Naive thymus-derived CD4-positive, alpha-beta T cell (primary cell): ENCODE measurements at places on chromosomes 3 and 15. TPM values are rescaled to one million over a fixed set of nuclear protein-coding genes. Genes with fewer than 3 reads are reported as not detected.

JMJD7 gene
- polyA plus RNA-seq = 28.6 TPM

CCDC13 gene
- not detected for polyA plus RNA-seq

HES1 gene
- polyA plus RNA-seq = not detected

MYEF2 gene
- 1.8 TPM for polyA plus RNA-seq

ZNF445 gene
- 5.1 TPM for polyA plus RNA-seq

LIPC gene
- polyA plus RNA-seq = 2.1 TPM

ACP3 gene
- not detected for polyA plus RNA-seq

DNA sequence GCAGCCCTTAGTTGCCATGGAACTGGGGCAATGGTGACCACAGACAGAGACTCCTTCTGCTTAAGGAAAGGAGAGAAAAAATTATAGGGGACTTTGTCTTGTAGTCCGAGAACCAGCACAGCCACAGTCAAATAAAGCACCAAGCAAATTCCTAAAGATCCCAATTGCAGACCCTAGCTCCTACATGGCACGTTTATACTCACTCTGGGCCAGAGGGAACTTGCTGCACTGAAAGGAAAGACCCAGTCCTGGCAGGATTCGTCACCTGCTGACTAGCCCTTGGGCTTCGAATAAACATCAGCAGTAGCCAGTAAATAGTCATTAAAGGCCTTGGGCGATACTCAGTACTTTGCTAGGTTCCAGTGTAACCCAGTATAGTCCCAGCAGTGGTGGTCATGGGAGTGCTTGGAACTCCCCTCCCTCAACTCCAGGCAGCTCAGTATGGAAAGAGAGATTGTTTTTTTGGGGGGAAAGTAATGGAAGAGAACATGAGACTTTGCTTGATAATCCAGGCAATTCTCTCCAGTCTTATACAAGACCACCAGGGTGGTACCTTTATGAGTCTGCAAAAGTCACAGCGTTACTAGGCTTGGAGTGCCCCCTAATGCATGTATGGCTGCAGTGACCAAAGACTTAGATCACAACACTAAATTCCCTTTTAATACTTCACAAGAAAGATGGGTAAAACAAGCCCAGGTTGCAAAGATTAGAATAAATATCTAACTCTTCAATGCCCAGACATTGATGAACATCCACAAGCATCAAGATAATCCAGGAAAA lies 66.4 kb upstream of the AGTR1 start:
- H3K27ac ChIP-seq = no peak overlapping the region
- H3K27me3 ChIP-seq = no peaks in the 10 kb centered on the region
- no peak for DNase-seq
- H3K4me1 ChIP-seq = no peaks in the 10 kb centered on the region
- no peak overlapping the region for H3K4me3 ChIP-seq
- no peaks in the 10 kb centered on the region for H3K36me3 ChIP-seq

DNA sequence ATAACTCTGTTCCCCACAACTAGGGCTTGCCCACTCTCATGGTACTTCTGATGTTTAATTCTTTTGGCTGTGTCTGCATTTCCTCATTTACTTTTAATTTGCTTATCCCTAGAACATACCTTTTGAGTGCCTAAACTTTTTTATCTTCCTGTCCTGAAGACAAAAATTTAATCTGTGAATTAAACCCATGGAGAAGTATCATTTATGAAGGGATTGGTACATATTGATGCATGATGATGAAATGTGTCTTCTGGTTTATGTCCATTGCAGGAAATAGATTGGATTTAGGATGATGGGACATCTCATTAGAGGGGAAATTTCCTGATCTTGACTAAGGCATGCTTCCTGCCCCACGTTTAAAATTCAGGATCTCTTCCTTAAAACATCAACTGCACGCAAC lies 109.5 kb downstream of the PGPEP1L start:
- peaks cover 15% of the 10 kb centered on the region for H3K36me3 ChIP-seq
- no peaks in the 10 kb centered on the region for H3K4me1 ChIP-seq
- H3K27ac ChIP-seq = no peak overlapping the region
- no peak for DNase-seq

- no peaks in the 10 kb centered on the region for H3K36me3 ChIP-seq
- no peaks in the 10 kb centered on the region for H3K27me3 ChIP-seq
These were observed 2.1 kb downstream of the ABHD17C start for GRCh38 chr15:80697075-80697685.

DNA sequence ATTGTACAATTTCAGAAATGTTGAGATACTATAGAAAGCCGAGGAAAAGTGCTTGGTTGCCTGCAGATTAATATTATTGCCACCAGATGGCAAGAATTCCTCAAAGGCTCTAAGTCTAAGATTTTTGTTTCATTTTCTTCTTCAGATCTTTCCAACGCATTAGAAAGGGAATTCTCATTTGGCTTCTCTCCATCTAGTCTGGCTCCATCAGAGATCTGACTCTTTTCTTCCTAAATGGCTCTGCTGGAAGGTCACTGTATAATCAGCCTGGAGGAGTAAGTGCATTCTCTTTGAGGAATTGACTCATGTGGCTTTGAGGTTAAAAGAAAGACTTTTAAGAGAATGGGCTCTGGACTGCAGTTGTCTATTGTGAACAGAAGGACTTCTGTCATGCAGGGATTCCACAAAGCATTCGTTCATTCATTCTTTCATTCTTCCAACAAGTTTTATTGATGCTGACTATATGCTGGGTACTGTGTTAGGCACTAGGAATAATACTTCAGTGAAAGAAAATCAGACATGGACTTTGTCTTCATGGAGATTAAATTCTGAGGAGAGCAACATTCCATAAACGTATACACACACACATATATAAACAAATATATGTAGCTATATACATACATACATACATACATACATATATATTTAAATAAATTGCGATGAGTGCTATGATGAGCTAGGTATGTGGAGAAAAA lies 55.3 kb downstream of the SLC28A2 start:
- no peaks in the 10 kb centered on the region for H3K36me3 ChIP-seq
- no peak overlapping the region for H3K27ac ChIP-seq
- no peaks in the 10 kb centered on the region for H3K27me3 ChIP-seq
- no peaks in the 10 kb centered on the region for H3K4me1 ChIP-seq

GRCh38 chr15:47516972-47517371 lies 200.3 kb upstream of the SEMA6D start:
- no peak for DNase-seq
- H3K27me3 ChIP-seq = no peaks in the 10 kb centered on the region
- H3K4me3 ChIP-seq = no peak overlapping the region
- no peak overlapping the region for H3K27ac ChIP-seq
- H3K36me3 ChIP-seq = no peaks in the 10 kb centered on the region

DNA sequence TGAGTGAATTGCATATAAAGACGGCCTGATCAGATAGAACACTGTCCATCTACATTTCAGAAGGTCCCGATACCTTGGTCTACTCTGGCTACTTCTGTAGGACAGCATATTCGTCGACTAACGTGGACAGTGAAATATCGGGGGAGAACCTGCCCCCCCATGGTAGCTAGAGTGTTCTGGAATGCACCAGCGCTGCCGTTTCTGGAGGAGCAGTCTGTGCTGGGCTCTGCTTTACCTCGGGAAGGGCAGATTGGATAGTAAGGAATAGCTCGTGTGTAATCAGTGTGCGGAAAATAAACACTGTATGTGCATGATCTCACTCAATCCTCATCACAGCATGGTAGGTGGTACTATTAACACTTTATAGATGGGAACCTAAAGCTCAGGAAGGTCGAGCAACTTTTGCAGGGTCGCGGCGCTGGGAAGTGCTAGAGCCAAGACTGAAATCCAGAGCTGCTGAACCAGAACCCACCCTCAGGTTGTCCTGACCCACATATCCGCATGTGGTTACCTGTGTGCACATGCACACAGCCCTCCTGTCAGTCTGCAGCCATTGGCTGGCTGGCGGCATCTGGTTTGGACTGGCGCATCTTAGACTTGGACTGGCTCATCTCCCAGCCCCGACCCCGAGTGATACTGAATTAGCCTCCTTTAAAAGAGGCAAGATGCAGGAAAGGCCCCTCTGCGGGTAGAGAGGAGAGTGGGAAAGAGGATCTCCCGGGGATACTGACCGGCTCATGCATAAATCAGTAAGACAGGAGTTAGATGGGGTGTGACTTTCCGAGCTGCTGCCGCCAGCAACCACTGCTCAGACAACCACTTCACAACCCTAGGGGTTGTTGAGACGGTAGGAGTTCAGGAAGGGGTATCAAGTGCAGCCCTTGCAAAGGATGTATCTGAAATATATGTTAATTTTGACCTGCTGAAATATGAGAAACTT lies 155.0 kb upstream of the BHLHE40 start:
- peaks cover 53% of the 10 kb centered on the region for H3K4me1 ChIP-seq
- DNase-seq = no peak
- no peaks in the 10 kb centered on the region for H3K36me3 ChIP-seq
- no peaks in the 10 kb centered on the region for H3K27me3 ChIP-seq

GRCh38 chr3:45670991-45671390 lies 18.2 kb upstream of the SACM1L start:
- no peak overlapping the region for H3K4me3 ChIP-seq
- DNase-seq = no peak
- H3K4me1 ChIP-seq = no peaks in the 10 kb centered on the region
- no peak overlapping the region for H3K27ac ChIP-seq
- H3K36me3 ChIP-seq = peaks cover 4% of the 10 kb centered on the region
